ENCODE measurements at places on chromosomes 5 and 9.

DNA sequence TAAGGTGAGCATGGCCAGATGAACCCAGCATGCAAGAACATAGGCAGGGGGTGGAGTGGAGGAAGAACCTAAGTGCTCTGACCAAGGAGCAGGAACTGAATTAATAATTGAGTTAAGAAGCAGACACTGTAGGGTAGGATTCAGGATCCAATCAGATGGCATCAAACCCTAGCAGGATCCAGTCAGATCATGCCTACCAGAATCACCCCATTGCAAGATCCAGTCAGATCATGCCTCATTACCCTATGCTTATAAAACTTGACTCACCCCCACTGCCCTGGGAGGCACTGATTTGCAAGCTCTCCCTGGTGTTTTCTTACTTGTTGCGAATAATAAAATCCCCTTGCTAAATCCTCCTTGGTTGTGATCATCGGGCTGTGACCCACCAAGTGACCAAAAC is 19.7 kb downstream of the TUSC1 start:
- DNase-seq: no peak

DNA sequence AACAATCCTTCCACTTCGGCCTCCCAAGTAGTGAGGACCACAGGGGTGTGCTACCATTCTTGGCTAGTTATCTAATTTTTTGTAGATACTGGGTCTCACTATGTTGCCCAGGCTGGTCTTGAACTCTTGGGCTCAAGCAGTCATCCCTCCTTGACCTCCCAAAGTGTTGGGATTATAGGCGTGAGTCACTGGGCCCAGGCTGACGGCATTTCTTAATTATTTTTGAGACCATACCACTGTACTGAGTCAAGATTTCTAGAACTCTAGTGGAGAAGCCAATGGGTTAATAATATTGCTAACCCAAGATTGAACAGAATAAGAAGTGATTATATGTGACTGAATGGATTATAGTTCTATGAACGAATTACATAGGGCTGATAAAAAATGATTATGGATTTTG is 66.7 kb downstream of the TARS1 start:
- no peak for DNase-seq

GRCh38 chr5:511476-511875 is 12.8 kb downstream of the SLC9A3 start:
- DNase-seq: no peak

DNA sequence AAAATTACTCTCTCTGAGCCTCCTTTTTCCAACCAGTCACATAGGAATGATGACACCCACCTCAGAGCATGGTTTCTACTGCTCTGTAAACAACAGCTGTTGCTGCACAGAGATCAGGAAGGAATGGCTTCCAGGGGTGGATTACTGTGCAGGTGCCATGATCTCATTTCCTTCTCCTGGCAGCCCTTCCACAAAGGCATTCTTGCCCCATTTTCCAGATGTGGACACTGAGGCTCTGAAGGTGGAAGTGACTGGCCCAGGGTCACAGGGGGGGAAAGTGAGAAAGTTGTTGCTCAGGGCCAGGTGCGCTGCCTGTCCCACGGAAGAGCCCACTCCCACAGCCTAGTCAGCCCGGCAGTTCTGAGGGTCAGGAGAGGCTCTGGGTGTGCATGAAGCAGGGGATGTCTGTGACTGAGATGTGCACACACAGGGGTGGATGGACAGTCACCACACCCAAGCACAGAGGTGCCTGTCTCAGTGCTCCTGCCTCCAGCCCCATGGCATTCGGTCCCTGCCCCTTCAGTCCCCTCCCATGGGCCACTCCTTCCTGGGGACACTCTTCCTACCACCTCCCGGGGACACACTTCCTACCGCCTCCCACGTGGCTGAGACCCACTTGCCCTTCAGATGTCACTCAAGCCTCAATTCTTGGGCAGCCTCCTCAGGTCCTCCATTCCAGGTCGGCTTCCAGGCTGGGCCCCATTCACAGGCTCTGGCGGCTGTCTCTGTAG is 17.0 kb downstream of the FGFR4 start:
- DNase-seq: no peak

GRCh38 chr9:134661791-134662142 is 20.2 kb downstream of the COL5A1 start:
- DNase-seq: no peak

DNA sequence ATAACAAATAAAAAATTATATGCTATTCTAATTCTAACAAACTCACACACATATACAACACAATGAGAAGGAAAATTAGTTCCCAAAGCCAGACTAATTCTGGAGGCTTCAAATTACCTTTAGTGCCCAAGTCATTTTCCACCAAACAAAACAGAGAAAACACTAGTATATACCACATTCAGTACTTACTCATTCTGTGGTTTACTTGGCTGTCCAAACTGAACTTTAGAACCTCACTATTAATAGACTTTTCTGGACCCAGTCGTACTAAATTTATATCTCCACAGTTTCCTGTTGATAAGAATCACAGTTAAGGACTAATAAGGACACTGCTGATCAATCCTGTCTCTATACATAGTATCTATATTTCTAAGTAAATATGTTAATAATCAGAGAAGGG is 66.4 kb downstream of the SETX start:
- DNase-seq: no peak

DNA sequence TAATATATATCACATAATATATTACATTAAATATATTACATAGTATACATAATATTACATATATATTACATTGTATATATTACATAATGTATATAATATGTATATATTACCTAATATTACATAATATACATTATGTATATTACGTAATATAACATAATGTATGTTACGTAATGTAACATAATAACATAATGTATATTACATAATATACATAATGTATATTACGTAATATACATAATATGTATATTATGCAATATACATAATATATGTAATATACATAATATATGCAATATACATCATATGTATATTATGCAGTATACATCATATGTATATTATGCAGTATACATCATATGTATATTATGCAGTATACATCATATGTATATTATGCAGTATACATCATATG is 19.1 kb downstream of the CYLC2 start:
- DNase-seq: no peak

- DNase-seq: no peak
These were observed 2025.5 kb upstream of the NUDT12 start for GRCh38 chr5:105587963-105588662.

- DNase-seq: no peak
These were observed 171.0 kb downstream of the ARRDC3 start for GRCh38 chr5:91211997-91212713.

DNA sequence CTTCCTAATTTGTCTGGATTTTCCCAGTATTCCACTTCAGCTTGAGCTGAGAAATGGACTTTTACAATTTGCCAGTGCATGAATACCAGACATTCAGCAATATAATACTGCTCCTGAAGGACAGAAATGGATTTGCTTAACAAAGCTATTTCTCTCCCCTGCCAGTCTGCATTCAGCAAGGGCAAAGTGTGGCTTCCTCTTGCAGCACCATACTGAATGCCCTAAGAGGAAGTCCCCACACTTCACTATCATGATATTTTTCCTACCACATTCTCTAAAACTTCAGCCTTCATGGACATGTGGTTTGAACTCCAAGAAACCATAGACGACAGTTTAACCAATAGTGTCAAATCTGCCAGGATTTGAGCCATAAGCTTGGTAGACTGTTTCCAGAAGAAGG is 19.8 kb upstream of the TLE4 start:
- DNase-seq: no peak

DNA sequence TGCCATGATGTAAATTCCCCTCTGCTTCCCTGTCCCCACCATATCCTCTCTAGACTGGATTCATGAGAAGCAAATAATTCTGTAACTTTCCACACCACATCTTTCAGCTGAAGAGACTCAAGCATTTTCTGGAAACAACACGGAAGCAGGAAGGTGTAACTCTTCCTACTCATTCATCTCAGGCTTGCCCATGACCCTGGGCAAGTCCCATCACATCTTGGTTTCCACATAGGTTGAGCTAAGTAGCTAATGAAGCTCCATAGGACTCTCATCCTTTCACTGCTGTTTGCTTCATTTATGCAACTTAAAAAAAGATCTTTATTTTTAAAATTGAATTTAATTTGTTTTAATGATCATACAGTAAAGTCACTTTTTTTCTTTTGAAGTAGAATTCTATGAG is 32.7 kb upstream of the STARD4 start:
- no peak for DNase-seq

GRCh38 chr5:59709346-59709821 is 184.1 kb downstream of the PDE4D start:
- DNase-seq: no peak

- no peak for DNase-seq
These were observed 670.2 kb downstream of the ACTL7B start for GRCh38 chr9:108185613-108186012.

GRCh38 chr9:120532475-120532874 is 47.5 kb downstream of the CDK5RAP2 start:
- no peak for DNase-seq

GRCh38 chr5:122180146-122180712 is 50.9 kb downstream of the ZNF474 start:
- no peak for DNase-seq

- DNase-seq: no peak
These were observed 16.8 kb downstream of the SERINC5 start for GRCh38 chr5:80238778-80239679.

DNA sequence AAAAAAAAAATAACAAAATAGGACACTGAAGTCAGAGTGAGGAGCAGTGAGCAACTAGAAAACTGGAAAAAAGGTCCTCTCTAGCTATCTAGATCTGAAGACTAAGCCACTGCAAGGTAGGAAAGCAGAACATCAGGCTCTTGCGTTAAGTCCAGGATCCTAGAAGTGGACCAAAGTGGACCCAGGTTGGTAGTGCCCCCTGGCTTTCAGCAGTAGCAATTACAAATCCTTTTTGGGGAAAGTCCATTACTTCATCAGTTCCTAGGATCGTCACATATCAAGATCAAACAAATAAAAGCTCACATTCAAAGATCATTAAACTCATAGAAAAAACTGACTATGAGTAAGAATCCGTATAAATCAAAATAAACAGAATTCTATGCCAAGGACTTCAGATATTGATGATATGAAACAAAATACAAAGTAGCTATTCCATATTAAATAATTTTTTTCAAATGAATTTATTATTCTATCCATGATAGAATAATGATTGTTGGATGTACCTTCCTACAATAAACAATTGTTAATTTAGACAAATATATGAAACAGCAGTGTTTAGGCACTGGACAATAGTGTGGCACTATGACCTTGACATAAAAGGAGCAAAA is 6.5 kb upstream of the RICTOR start:
- peak; percentile 9 for DNase-seq

- DNase-seq: no peak
These were observed 30.9 kb downstream of the GSN start for GRCh38 chr9:121298689-121299466.

DNA sequence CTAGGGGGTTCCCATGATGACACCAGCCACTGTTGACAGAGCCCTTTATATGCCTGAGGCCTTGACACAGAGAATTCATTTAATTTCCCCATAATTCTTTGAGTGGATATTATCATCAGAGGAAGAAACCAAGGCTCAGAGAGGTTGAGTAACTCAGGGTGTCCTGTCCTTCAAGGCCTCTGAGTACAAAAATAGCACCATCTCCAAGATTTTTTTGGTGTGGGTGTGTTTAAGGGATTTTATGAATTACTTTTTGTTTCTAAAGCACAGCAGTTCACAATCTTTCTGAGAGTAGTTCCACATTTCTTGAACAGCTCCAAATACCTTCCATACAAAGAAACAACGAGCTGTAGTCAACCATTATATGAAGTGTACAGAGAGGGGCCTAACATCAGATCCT is 6.2 kb upstream of the GSN start:
- DNase-seq: no peak

DNA sequence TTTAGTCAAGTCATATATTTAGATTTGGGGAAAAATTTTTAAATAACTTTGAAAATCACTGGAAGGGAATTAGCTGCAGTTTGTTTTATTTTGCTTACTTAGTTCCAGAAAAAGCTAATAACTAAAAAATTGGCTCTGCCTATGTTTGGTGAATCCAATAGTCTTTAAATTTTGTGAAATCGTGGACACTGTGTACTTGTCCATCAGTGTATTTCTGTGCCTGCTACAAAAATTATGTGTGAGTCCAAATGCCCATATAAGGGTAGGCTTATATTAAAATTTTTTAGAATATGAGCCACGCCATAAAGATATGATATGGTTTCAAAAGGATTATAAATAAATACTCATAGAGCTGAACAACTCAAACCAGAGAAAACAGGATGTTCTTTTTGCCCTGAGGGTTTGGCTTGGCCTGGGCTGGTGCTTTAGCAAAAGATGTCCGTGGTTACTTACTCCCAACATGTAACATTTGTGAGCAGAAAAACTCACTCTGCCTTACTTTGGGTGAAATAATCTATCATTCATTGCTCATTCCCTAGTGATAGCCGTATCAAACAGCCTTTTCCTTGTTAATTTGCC is 133.2 kb upstream of the PRLR start:
- no peak for DNase-seq

GRCh38 chr9:70411930-70412831 is 2.3 kb downstream of the KLF9 start:
- peak; percentile 76 for DNase-seq
